ENCODE measurements at places on chromosomes 12 and 14. TPM values are rescaled to one million over a fixed set of nuclear protein-coding genes. Genes with fewer than 3 reads are reported as not detected.
A peak's percentile ranks its signal among the peaks of the same experiment; 100 is the strongest.

DNA sequence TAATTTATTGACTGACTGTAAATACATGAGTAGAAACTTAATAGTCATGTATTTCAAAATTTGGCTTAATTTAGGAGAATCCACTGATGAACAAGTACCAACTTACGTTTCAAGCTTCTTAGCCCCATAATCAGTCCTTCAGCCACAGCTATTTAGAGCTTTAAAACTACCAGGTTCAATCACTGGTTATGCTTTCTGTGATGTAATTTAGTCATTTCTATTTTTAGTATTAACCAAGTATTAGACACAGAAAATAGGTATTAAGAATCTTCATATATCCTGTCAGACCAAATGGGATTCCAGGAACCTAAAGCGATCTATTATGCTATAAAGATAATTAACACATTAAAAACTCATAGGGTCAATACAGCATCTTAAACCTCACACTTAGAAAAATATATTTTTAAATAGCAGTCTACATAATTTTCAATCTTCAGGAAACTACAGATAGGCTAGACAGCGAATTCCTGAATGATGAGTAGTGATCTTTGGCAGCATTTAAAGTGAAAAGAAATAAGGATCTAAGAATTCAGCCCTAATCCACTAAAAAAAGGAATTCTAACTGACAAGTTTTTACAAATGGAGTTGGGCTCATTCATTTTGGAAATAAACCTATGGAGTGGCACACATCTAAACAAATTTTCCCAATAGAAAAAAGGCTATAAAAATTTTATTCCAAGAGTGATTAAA lies 51.5 kb downstream of the ZC3H14 start:
- no peak for DNase-seq

- peak; percentile 62 for DNase-seq
Measured at GRCh38 chr12:100375038-100375735, 18.3 kb downstream of the SLC17A8 start.

DNA sequence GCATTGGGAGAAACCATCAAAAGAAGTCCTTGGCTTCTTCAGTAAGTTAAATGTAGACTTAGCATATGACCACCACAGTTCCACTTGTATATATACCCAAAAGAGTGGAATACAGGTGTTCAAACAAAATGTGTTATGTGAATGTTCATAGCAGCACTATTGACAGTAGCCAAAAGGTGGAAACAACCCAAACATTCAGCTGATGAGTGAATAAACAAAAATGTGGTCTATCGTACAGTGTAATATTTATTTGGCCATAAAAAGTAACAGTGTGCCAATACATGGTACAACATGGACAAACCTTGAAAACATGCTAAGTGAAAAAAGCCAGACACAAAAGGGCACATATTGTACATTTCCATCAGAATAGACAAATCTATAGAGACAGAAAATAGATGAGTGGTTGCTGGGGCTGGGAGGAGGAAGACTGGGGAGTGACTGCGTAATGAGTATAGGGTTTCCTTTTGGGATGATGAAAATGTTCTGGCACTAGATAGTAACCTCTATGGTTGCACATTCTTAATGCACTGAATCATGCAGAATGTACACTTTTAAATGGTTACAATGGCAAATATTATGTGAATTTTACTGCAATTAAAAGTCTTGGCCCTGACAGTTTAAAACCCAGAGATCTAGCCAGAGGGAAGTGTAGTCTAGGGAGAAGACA lies 5.5 kb downstream of the ERP29 start:
- no peak for DNase-seq

- no peak for DNase-seq
Measured at GRCh38 chr14:94328196-94328595, 5.1 kb upstream of the SERPINA6 start.

DNA sequence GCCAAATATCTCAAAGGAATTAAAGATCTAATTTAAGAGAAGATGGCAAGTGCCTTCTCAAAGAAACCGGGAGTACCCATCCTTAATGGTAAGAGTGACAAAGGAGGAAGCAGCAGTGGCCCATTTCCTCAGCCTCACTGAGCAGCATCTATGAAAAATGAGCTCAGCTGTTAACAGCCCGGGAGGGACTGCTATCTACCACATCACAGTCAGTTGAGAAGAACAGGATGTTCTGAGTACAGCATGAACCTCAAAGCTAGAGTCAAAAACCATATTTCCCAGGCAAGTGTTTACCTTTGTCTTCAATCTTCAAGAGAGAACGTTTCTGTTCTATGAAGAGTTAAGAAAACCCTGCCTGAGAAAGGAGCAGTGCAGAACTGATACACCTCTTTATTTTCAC lies 115.0 kb downstream of the BTG1 start:
- no peak for DNase-seq

DNA sequence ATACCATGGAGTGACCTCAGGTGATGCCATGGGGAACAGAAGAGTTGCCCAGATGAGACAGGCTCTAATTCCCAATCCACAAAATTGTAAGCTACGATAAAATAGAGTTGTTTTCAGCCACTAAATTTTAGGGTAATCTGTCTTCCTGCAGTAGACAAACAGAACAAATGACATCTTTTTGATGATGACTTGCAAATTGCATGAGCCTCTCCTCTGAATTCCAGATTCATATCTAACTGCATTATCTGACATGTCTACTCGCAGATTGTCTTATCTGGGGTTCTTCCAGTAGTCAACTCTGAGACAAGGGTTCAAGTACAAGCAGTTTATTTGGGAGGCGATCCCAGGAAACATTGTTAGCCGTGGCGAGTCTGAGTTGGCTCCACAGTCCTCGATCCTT lies 14.4 kb upstream of the ERC1 start:
- no peak for DNase-seq

DNA sequence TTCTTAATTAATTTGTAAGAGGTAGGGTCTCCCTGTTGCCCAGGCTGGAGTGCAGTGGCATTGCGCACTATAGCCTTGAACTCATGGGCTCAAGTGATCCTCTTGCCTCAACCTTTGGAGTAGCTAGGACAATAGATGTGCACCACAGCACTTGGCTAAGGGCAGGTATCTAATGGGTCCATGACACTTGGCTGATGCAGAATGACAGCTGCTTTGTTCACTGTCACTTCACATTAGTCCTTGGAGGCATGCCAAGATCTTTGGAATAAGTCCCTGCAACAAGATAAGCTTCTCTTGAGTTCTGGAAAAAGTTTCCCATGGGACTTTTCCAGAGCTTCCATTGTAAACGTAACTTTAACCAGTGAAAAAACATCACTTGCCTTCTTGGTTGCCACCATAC lies 23.4 kb downstream of the COQ6 start:
- no peak for DNase-seq

- DNase-seq: no peak
Measured at GRCh38 chr14:75803765-75804164, 142.7 kb downstream of the TTLL5 start.

DNA sequence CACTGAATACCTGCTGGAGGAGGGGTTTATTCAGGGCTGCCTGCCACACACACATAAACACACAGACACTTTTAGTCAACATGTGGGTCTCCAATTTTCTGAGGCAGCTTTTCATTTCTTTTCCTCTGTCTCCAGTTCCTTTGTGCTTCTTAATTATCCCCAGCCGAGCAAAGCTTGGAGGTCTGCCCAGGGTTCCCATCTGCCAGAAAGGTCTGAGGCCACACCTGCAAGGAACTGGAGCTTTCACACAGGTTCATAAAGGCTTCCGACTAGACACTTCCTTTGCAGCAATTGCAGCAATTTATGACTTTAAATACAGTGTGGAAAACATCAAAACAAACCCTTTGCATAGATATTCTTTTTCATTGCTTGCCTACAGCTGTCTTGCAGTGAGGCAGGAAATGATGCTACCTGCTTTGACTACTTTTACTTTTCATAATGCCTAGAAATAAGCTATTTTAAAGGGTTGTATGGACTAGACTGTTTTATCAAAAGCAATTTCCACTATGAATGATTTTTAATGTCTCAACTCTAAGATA lies 1318.9 kb downstream of the AACS start:
- no peak for DNase-seq

- DNase-seq: no peak
Measured at GRCh38 chr12:20625531-20625930, 69.6 kb upstream of the SLCO1C1 start.

DNA sequence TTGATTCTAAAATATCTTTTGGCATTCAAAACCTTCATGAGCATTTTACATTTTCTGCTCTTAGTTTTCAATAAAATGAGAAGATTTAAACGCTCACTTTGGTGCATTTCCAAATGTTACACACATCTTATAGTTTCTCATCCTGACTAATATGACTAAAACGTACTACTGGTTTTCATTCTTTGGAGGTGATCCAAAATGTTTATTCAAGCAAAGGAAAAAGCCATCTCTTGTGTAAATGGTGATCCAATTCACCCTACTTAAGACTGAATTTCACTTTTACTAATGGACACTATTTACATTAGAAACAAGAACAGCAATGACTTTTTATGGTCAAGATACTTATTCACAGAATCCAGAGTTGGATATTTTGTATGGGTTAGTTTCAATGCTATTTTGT lies 86.6 kb downstream of the KITLG start:
- DNase-seq: no peak

GRCh38 chr14:33909380-33910084 lies 41.3 kb downstream of the EGLN3 start:
- DNase-seq: no peak

DNA sequence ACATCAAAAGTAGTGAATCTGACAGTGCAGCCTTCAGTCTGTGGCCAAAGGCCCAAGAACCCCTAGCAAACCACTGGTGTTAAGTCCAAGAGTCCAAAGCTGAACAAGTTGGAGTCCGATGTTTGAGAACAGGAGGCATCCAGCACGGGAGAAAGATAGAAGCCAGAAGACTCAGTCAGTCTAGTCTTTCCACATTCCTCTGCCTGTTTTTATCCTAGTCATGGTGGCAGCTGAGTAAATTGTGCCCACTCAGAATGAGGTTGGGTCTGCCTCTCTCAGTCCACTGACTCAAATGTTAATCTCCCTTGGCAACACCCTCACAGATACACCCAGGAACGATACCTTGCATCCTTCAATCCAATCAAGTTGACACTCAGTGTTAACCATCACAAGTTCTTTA lies 1255.4 kb downstream of the LRFN5 start:
- DNase-seq: no peak

DNA sequence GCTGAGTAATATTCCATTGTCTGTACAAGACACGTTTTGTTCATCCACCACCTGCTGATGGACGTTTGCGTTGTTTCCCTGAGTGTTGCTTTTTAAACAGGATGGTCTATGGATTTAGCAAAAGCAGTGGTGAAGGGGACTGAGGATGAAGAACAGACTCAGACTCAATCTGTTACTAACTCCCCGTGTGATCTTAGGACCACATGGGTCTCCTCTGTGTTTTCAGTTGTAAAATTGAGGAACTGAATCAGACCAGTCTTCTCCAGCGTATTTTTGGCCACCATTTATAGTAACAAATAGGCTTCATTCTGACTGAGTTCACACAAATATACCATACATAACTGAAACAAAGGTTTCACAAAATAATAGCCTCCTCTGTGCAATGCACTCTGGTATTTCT lies 85.6 kb downstream of the FOXN3 start:
- no peak for DNase-seq

DNA sequence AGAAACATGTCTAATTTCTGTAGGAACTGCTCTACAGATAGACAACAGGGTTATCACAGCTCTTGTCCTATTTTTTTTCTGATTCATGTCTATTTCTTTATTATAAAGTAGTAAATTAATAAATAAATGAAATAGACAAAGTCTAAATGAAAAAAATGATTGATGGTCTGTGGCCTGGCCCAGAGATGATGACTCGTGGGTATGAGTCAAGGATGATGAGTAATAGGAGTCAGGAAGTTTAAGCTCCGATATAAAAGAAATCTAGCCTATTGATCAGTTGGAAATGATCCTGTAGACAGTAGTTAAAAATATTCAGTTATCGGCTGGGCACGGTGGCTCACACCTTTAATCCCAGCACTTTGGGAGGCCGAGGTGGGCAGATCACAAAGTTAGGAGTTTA lies 90.6 kb upstream of the RTL1 start:
- no peak for DNase-seq

DNA sequence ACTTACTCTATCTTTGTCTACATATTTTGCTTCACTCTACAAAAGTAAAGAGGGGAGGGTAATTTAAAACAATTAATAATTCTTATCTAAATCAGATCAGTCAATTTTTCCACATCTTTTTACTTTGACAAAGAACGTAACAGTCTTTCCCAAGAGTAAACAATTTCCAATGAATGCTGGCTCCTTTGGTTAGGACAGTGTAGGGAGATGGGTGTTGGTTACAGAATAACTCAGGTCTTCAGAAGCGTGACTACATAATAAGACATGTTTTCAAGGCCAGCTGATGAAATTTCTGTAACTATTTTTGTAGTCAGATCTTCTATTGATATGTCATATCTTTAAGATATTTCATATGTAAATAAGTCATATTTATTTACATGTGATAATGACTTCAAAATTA lies 183.0 kb upstream of the CAND1 start:
- no peak for DNase-seq

DNA sequence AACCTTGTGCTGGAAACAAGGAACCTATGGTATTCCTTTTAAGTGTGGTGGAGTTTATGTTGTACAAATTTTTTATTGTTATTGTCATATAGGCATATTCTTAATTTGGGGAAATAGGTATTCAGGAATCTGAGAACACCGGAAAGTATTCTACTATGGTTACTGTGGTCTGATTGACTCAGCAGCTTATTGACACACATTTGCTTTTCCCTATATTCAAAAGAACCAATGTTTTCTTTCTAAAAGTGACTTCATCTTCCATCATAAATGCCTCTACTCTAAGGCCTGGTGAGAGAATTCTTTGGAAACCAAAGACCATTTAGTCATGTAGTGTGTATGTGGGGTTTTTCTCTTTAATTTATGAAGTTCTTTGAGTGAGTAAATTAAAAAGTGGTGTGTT lies 474.8 kb downstream of the TMTC2 start:
- DNase-seq: no peak

DNA sequence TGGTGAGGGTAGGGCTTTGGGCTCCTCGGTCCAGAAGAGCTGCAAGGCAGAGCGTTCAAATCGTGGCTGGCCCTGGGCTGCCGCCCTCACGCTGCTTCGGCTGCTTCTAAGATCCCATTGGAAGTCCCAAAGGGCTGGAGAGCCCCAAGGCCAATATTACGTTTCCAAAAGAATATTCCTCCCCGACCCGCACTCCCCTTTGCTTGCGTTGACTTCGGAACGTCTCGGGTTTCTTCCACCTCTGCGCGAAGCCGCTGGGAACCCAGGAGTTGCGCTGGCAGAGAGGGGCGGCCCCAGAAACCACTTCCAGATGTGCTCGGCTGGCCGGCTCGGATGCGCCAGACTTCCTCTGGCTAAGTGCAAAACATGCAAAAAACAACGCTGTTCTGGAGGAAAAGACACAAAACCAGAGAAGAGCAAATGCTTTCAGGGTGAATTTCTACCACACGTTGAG lies at the start of gene GLT8D2:
Gene GLT8D2, minus strand, starts transcription at position 285 of the 454 bp plus-strand sequence. CDS start 30,539 bp downstream, outside the sequence.
- peak; percentile 53 for DNase-seq

SAV1 gene
- total RNA-seq: 45.1 TPM

WNT1 gene
- total RNA-seq: not detected

TRAF3 gene
- total RNA-seq: 13.4 TPM

CAPRIN2 gene
- total RNA-seq: 22.1 TPM

NANOG gene
- not detected for total RNA-seq

PLEKHA5 gene
- total RNA-seq: 49.1 TPM

ASIC1 gene
- total RNA-seq: 4.0 TPM

PRH2 gene
- not detected for total RNA-seq

HOXC13 gene
- 5.8 TPM for total RNA-seq

COQ5 gene
- total RNA-seq: 30.5 TPM

Measured in skin of body (tissue), 3 donors.